ENCODE measurements at places on chromosomes 5 and 9.

DNA sequence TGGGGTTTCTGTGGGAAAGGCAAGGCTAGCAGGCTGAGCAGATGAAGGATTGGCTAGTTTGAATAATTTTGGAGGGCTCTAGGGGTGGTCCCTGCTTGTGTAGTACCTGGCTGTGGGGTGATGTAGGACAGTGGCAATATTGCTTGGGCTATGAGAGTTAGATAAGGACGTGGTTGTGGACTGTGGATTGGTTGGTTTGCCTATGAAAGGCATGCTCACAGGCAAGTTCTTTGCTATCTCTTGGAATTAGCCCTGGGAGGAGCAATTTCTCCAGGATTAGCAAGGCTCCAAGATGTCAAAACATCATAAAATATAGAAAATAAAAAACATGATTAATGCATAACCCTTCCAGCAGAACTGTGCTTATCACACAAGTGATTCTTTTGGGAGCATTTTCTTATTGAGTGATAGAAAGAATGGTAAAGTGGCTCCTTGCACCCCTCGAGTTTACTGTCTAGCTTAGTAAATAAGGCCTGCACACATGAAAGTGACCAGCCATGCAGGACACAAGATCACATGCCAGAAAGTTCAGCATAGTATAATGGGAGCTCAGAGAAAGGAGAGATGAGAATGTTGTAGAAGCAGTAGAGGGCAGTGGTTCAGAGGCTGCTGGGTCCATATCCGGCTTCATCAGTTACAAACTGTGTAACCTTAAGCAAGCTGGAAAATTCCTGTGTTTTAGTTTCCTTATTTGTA is 13.8 kb downstream of the AOPEP start:
- DNase-seq = no peak

DNA sequence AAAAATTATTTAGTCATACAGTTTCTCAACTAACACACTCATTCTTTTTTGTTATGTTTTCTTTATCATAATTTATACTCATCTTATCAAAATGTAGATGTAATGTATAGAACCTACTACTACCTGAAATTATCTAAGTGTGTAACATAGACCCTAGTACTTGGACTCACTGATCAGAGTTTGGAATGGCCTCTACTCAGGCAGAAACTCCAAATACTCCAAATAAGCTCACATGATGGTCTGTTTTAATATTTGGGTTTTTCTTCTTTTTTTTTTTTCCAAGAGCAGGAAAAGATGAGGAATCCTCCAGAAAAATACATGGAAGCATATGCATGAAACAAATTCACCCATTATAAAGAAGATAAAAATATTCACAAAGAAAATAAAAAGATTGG is 126.3 kb downstream of the PDE4D start:
- no peak for DNase-seq

DNA sequence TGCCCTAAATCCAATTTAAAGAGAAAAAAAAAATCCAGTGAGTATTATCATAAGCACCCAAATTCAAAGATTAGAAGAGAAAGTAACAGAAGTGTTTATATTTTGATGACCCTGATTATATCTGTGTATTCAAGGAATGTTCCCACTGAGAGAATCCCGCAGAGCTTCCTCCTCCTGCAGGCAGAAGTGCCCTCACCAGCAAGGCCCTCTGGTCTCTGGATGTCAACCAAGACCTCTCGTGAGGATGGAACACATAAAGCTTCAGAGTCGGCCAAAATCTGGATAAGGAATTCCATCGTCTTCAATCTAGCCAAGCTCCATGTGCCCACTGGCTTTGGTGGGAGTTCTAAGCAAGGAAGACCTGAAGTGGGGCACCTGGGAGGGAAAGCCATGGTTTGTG is 18.1 kb downstream of the PTCH1 start:
- DNase-seq = no peak

- DNase-seq = no peak
Measured at GRCh38 chr9:133799106-133799505, 61.0 kb upstream of the SARDH start.

GRCh38 chr5:5899716-5900115 is 477.2 kb downstream of the ICE1 start:
- DNase-seq = no peak

DNA sequence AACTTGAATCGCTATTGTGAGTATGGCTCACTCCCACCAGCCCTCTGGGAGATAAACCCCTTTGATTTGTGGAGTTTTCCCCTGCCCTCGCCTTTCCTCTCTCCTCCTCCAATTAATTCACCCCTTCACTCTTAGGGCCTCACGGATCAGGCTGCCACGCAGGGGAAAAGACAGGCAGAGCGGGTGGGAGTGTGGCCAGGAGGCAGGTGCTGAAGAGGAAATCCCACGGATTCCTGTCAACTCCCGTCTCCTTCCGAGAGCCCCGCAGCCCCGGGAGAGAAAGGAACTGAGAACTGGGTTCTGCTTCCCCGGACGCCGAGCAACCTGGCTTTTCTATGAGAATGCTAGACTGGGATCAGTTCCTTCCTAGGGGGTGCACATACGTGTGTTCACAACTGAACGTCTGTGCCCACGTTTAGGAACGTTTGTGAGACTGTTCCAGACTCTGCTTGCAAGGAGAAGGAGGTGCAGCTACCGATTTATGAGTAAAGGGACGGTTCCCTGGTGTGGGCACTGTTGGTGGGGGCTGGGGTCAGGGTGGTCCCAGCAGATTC is 314.5 kb upstream of the TLE4 start:
- no peak for DNase-seq

GRCh38 chr5:59769832-59770231 is 123.7 kb downstream of the PDE4D start:
- DNase-seq = no peak

Measured in hippocampal formation (tissue), 2 donors.